ENCODE measurements at places on chromosomes 13 and 19. TPM values are rescaled to one million over a fixed set of nuclear protein-coding genes. Genes with fewer than 3 reads are reported as not detected.

DNA sequence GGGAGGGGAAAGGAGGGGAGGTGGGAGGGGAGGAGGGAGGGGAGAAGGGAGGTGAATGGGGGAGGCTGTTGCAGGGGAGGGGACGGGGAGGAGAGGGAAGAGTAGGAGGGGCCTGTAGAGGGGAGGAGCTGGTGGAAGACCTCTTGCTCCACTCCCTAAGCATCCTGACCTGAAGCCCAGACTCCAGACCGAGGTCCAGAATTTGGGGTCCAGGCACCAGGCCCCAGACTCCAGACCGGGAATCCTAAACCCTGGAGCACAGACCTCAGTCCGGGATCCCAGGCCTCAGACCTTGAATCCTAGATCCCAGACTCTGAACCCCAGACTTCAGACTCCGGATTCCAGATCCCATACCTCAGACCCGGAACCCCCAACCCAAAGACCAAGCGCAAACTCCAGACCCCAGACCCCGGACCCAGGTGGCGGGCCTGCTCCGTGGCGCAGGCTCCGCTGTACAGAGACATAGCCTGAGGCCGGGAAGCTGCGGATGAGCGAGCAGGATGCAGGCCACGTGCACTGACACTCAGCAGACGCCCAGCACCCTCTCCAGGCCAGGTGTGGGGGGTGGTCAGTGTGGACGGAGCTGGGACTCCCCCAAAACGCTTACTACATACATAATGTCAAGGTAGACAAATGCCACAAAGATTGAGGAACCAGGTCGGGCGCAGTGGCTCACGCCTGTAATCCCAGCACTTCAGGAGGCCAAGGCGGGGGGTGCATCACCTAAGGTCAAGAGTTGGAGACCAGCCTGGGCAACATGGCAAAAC, 710 bp upstream of the BTBD2 start:
- H3K4me1 ChIP-seq = no peaks in the 10 kb centered on the region
- no peaks in the 10 kb centered on the region for H3K27me3 ChIP-seq
- peak overlapping the region; percentile 72 for H3K27ac ChIP-seq

DNA sequence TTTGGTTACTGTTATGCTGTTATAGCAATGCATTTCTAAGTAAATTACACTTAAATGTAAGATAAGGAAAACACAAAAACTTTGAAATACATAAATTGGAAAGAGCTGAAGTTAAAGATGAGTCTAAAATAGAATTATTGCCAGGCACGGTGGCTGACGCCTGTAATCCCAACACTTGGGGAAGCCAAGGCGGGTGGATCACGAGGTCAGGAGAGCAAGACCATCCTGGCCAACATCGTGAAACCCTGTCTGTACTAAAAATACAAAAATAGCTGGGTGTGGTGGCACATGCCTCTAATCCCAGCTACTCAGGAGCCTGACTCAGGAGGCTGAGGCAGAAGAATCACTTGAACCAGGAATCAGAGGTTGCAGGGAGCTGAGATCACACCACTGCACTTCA, 905.4 kb upstream of the GPC6 start:
- no peaks in the 10 kb centered on the region for H3K27me3 ChIP-seq
- H3K4me1 ChIP-seq = peaks cover 2% of the 10 kb centered on the region
- no peak for DNase-seq
- H3K36me3 ChIP-seq = no peaks in the 10 kb centered on the region

- H3K36me3 ChIP-seq = no peaks in the 10 kb centered on the region
- H3K4me1 ChIP-seq = no peaks in the 10 kb centered on the region
- no peak for DNase-seq
Measured at GRCh38 chr13:42396501-42396900, 124.5 kb downstream of the AKAP11 start.

GRCh38 chr19:47221080-47221841, 9.7 kb downstream of the BBC3 start:
- no peaks in the 10 kb centered on the region for H3K4me1 ChIP-seq
- H3K36me3 ChIP-seq = no peaks in the 10 kb centered on the region
- no peak for DNase-seq
- H3K27ac ChIP-seq = no peak overlapping the region
- H3K4me3 ChIP-seq = no peak overlapping the region
- H3K27me3 ChIP-seq = no peaks in the 10 kb centered on the region

- H3K27me3 ChIP-seq = no peaks in the 10 kb centered on the region
- H3K36me3 ChIP-seq = peaks cover 9% of the 10 kb centered on the region
- H3K4me1 ChIP-seq = peaks cover 7% of the 10 kb centered on the region
- H3K27ac ChIP-seq = peak overlapping the region; percentile 97
Measured at GRCh38 chr19:3968556-3969434, 2.1 kb downstream of the DAPK3 start.

The THSD1 gene
- total RNA-seq = 8.0 TPM

The CBARP gene
- total RNA-seq = 0.68 TPM

The PCP2 gene
- total RNA-seq = 10.2 TPM

The CHAF1A gene
- total RNA-seq = 18.1 TPM

The S1PR5 gene
- 17.0 TPM for total RNA-seq

The CEACAM8 gene
- total RNA-seq = not detected
